ENCODE measurements at places on chromosomes 5 and 9. TPM values are rescaled to one million over a fixed set of nuclear protein-coding genes. Genes with fewer than 3 reads are reported as not detected.

- H3K4me1 ChIP-seq, result peaks cover 35% of the 10 kb centered on the region
- DNase-seq, result no peak
- no peaks in the 10 kb centered on the region for H3K36me3 ChIP-seq
- H3K27me3 ChIP-seq, result peaks cover 1% of the 10 kb centered on the region
These were observed 147.9 kb downstream of the C5orf15 start for GRCh38 chr5:133820507-133820906.

GRCh38 chr9:137006116-137007003 lies 10.0 kb upstream of the CLIC3 start:
- H3K4me1 ChIP-seq, result peaks cover 13% of the 10 kb centered on the region
- H3K27ac ChIP-seq, result no peak overlapping the region
- DNase-seq, result peak; percentile 44
- H3K27me3 ChIP-seq, result no peaks in the 10 kb centered on the region
- no peaks in the 10 kb centered on the region for H3K36me3 ChIP-seq

GRCh38 chr9:130327070-130327780 lies 61.7 kb downstream of the HMCN2 start:
- no peaks in the 10 kb centered on the region for H3K4me1 ChIP-seq
- no peak overlapping the region for H3K4me3 ChIP-seq
- DNase-seq, result peak; percentile 49

DNA sequence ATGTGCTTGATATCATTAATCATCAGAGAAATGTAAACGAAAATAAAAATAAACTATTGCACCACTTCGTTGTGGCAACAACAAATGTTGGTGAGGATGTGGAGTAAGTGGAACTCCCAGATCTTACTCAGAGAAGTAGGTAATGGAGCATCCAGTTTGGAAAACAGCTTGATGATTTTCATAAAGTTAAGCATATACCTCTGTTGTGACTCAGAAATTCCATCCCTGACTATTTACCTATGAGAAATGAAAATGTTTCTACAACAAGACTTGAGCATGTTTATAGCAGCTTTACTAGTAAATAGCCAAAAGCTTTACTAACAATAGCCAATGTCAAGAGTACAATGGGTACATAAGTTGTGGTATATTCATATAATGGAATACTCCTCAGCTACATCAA lies 214.7 kb upstream of the NMUR2 start:
- no peak overlapping the region for H3K4me3 ChIP-seq
- no peaks in the 10 kb centered on the region for H3K27me3 ChIP-seq
- no peak overlapping the region for H3K27ac ChIP-seq
- DNase-seq, result no peak
- no peaks in the 10 kb centered on the region for H3K4me1 ChIP-seq

DNA sequence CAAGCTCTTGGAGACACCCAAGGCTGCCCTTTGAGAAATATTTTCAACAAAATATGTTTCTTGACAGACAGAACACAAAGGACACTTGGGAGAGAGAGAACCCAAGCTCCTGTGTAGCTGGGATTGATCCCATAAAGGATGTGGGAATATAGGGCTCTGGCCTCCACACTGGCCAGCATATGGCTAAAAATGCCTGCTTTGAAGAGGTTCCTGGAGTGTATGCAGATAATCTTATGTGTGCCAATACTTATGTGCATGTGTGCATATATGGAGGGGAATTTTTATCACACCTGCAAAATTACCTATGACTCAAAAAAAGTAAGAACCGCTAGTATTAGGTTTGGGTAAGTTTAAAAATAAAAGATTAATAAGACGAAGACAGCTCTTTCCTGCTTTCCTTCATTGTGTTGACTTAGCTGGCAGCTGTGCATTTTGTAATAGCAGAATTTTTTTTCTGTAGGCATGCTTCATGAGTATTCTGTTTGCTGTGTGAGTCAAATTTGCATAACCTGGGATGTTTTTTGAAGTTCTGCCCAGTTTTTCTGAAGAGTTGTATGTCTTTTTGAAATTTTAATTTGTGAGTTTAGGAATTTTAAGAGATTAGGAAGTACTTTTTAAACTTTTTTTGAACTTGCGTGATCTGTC lies 42.6 kb downstream of the HACD4 start:
- no peaks in the 10 kb centered on the region for H3K27me3 ChIP-seq
- DNase-seq, result no peak
- no peaks in the 10 kb centered on the region for H3K4me1 ChIP-seq
- H3K4me3 ChIP-seq, result no peak overlapping the region
- H3K27ac ChIP-seq, result no peak overlapping the region

- H3K27me3 ChIP-seq, result no peaks in the 10 kb centered on the region
- H3K36me3 ChIP-seq, result peaks cover 73% of the 10 kb centered on the region
- peaks cover 33% of the 10 kb centered on the region for H3K4me1 ChIP-seq
- H3K4me3 ChIP-seq, result no peak overlapping the region
- no peak overlapping the region for H3K27ac ChIP-seq
These were observed 60.9 kb downstream of the CNTRL start for GRCh38 chr9:121135642-121136041.

DNA sequence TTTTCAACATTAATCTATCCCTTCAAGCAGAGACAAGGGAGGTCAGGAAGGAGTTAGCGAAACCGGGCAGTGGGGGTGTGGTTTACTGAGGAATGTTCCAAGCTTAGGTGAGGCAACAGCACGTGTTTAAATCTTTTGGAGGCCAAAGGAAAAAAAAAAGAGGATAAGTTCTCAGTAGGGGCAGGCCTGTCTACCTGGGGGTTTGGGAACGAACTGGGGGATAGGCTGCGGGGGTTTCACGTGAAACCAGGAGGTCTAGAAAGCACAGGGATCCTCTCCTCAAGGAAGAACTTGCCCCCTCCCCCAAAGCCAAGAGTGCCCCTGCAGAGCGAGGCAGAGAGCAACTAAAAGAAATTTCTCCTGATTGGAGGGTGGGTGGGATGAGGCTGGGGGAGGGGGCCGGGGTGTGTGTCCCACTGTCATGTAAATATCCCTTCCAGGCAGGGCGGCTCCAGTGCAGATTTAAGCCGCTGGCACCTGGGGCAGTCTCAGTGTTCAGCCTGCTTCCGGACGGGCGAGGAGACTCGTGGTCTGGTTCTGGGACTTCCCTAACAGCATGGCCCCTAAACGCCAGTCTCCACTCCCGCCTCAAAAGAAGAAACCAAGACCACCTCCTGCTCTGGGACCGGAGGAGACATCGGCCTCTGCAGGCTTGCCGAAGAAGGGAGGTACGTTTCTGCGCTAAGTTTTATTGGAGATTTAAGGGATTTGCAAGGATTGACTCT lies 5.5 kb upstream of the SET start:
- peak overlapping the region; percentile 98 for H3K4me3 ChIP-seq
- DNase-seq, result peak; percentile 68
- H3K4me1 ChIP-seq, result peaks cover 48% of the 10 kb centered on the region
- H3K27ac ChIP-seq, result peak overlapping the region; percentile 98

DNA sequence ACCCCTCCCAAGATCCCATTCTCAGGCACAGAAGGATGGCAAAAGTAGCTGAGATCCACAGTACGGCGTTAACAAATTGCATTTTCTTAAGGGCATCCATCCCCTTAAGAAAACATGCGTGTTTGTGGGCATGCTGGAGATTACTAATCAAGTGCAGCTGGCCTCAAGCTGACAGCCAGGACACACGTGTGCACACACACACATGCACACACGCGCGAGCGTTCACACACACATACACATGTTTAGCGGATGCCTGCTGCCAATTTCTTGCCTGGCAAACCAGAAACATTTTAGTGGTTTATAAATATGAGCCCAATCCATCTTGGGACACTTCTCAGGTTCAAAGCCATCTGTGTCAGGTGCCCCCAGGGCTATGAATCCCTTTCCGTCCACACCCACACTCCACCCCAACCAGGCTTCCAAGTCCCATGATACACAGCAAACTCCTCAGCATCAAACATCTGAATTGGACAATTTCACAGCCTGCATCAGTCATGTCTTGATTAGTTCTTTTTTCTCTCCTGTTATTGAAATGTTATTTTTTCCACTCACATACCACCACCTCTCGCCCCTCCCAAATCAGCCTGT lies 23.5 kb upstream of the SMIM23 start:
- no peaks in the 10 kb centered on the region for H3K36me3 ChIP-seq
- H3K27me3 ChIP-seq, result peaks cover 10% of the 10 kb centered on the region

DNA sequence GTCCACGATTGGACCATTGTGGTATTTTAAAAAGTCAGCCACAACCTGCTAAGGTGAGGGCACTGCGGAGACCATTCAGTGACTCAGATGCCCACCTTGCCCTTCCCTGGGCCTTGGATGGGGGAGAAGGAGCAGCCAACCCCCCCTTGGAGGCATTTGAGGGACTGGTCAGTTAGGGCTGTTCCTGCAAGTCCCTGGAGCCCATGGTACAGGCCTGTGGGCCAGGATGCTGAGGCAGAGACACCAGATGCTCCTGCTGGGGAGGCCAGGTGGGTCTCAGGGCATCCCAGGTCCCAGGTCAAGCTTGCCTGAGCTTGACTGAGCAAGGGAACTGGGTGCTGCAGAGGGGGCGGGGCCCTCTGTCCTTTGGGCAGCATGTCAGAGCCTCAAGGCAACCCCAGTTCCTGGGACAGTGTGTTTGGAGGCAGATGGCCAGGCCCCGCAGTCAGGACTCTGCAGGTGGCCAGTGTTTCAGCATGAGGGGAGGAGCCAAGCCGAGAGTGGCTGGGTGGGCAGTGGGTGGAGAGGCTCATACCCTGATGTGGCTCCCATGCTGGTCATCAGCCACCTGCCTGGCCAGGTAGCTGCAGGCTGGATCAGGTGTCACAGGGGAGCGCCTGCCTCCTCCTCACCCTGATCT lies 27.5 kb downstream of the SLC6A3 start:
- H3K27ac ChIP-seq, result no peak overlapping the region
- no peak for DNase-seq
- H3K4me1 ChIP-seq, result no peaks in the 10 kb centered on the region
- H3K27me3 ChIP-seq, result no peaks in the 10 kb centered on the region
- H3K36me3 ChIP-seq, result no peaks in the 10 kb centered on the region
- H3K4me3 ChIP-seq, result no peak overlapping the region

GRCh38 chr5:5905186-5905585 lies 473.2 kb downstream of the MED10 start:
- H3K27ac ChIP-seq, result no peak overlapping the region
- peaks cover 4% of the 10 kb centered on the region for H3K27me3 ChIP-seq
- H3K4me3 ChIP-seq, result no peak overlapping the region
- no peaks in the 10 kb centered on the region for H3K4me1 ChIP-seq
- H3K36me3 ChIP-seq, result no peaks in the 10 kb centered on the region
- no peak for DNase-seq

GRCh38 chr5:158700231-158701006 lies 399.3 kb downstream of the EBF1 start:
- H3K4me3 ChIP-seq, result no peak overlapping the region
- H3K27ac ChIP-seq, result no peak overlapping the region
- H3K27me3 ChIP-seq, result no peaks in the 10 kb centered on the region
- H3K4me1 ChIP-seq, result peaks cover 2% of the 10 kb centered on the region

GRCh38 chr9:131669269-131670157 lies 70.4 kb downstream of the RAPGEF1 start:
- DNase-seq, result peak; percentile 72
- peak overlapping the region; percentile 71 for H3K4me3 ChIP-seq
- H3K36me3 ChIP-seq, result peaks cover 21% of the 10 kb centered on the region
- peaks cover 83% of the 10 kb centered on the region for H3K4me1 ChIP-seq
- peak overlapping the region; percentile 100 for H3K27ac ChIP-seq

- no peak overlapping the region for H3K4me3 ChIP-seq
- DNase-seq, result no peak
- peaks cover 23% of the 10 kb centered on the region for H3K27me3 ChIP-seq
- no peak overlapping the region for H3K27ac ChIP-seq
- no peaks in the 10 kb centered on the region for H3K36me3 ChIP-seq
These were observed 4.0 kb upstream of the RHOBTB3 start for GRCh38 chr5:95726811-95727763.

- no peaks in the 10 kb centered on the region for H3K27me3 ChIP-seq
- no peaks in the 10 kb centered on the region for H3K4me1 ChIP-seq
- no peaks in the 10 kb centered on the region for H3K36me3 ChIP-seq
- no peak for DNase-seq
These were observed 41.0 kb upstream of the FBN2 start for GRCh38 chr5:128579093-128579492.

GRCh38 chr5:179620703-179621350 lies 2.6 kb downstream of the HNRNPH1 start:
- no peaks in the 10 kb centered on the region for H3K27me3 ChIP-seq
- H3K27ac ChIP-seq, result peak overlapping the region; percentile 90
- peak overlapping the region; percentile 82 for H3K4me3 ChIP-seq
- H3K36me3 ChIP-seq, result peaks cover 77% of the 10 kb centered on the region
- H3K4me1 ChIP-seq, result peaks cover 46% of the 10 kb centered on the region

- no peak overlapping the region for H3K4me3 ChIP-seq
- H3K4me1 ChIP-seq, result peaks cover 3% of the 10 kb centered on the region
- H3K27ac ChIP-seq, result no peak overlapping the region
- peaks cover 2% of the 10 kb centered on the region for H3K27me3 ChIP-seq
These were observed 149.6 kb upstream of the C9orf72 start for GRCh38 chr9:27722866-27723265.

GRCh38 chr5:111261610-111262009 lies 37.4 kb downstream of the CAMK4 start:
- H3K36me3 ChIP-seq, result peaks cover 58% of the 10 kb centered on the region
- no peak overlapping the region for H3K4me3 ChIP-seq
- H3K27me3 ChIP-seq, result no peaks in the 10 kb centered on the region
- peak; percentile 54 for DNase-seq

GRCh38 chr5:8752595-8752994 lies 793.3 kb downstream of the SEMA5A start:
- no peak overlapping the region for H3K27ac ChIP-seq
- H3K36me3 ChIP-seq, result no peaks in the 10 kb centered on the region
- no peaks in the 10 kb centered on the region for H3K4me1 ChIP-seq

- no peaks in the 10 kb centered on the region for H3K27me3 ChIP-seq
- peaks cover 68% of the 10 kb centered on the region for H3K4me1 ChIP-seq
- peak overlapping the region; percentile 96 for H3K27ac ChIP-seq
These were observed 86.5 kb upstream of the TNFAIP8 start for GRCh38 chr5:119269061-119269944.

EDIL3 gene
- total RNA-seq, result not detected

PROB1 gene
- total RNA-seq, result 4.1 TPM

PCDHB7 gene
- not detected for total RNA-seq

KIAA0825 gene
- total RNA-seq, result 0.32 TPM

GKAP1 gene
- total RNA-seq, result 4.4 TPM

MAMDC4 gene
- 18.5 TPM for total RNA-seq

DNAH5 gene
- total RNA-seq, result not detected

INIP gene
- 28.9 TPM for total RNA-seq

MTRR gene
- total RNA-seq, result 57.8 TPM

Measured in activated CD8-positive, alpha-beta T cell treated with anti-CD3 and anti-CD28 coated beads for 36 hours (primary cell).